T-helper 2 cell (primary cell): ENCODE measurements at places on chromosomes 7 and 10.

DNA sequence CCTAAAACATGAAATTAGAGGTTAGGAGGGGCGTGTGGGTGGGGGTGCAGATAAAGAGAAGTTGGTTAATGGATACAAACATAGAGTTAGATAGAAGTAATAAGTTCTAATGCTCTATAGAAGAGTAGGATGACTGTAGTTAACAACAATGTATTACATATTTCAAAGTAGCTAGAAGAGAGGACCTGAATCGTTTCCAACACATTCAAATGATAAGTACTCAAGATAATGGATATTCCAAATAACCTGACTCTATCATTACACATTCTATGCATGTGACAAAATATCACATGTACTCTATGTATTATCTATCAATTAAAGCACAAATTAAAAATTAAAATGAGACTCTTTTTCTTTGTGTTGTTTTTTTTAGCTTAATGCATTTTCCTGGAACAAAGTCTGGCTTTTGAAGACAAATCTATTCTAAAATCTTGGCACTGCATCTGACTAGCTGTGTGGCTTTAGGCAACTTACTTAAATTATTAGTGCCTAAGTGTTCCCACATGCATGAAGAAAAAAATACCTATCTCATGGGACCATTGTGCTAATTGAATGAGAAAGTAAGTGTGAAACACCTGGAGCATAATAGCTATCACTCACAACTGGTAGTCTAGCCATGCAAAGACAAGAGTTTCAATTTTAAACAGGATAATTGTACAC, 75.7 kb downstream of the SEMA3C start:
- no peak for DNase-seq

DNA sequence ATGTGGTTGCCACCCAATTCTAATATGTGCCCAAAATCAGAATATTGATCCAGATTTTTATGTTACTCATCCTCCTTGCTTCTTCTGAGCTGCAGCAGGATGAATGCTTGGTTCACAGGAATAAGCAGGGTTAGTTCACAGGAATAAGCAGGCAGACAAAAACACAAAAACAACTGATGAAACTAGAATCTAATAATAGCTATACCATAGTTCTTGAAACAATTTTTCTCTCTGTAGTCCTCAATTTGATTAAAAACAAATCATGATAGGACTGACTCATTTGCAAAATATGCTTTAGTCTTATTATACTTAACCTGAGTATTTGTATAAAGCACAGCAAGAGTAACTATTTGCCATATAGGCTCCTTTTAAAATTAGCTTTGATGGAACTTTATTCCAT, 24.4 kb upstream of the ARHGAP12 start:
- no peak for DNase-seq

DNA sequence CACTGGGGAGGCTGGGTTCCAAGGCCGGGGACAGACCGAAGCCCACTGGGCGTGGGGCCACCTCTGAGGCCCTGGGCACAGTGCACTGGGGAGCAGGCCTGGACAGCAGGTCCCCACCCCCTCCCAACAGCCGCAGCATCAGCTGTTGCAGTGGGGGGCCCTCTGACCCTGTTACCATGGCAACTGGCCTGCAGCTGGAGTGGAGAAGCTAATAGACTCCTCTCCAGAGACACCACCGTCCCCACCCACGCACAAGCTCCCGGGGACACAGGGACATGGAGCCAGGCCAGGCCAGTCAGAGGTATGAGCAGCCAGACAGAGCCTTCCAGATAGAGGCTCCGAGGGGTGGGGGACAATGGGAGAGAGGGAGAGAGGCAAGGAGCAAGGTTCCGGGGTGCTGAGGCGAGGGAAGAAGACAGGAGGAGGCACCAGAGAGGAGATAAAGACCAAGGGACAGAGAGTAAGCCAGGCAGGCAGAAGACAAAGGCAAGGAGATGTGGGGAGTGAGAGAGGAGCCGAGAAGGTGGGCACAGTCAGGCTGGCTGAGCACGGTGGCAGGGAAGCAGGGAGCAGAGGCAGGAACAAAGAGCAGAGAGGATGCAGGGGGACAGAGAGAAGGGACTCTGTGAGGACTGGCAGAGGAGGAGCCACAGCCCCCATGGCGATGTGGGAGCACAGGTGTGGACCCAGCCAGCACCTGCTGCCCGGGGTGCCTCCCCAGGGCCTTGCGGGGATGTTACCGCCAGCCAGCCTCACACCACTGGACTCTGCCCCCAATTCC, 6.7 kb downstream of the KCNH2 start:
- DNase-seq: no peak

GRCh38 chr10:94194256-94194655, 168.5 kb downstream of the NOC3L start:
- DNase-seq: no peak

- no peak for DNase-seq
Measured at GRCh38 chr7:89029864-89030263, 234.3 kb upstream of the TEX47 start.

DNA sequence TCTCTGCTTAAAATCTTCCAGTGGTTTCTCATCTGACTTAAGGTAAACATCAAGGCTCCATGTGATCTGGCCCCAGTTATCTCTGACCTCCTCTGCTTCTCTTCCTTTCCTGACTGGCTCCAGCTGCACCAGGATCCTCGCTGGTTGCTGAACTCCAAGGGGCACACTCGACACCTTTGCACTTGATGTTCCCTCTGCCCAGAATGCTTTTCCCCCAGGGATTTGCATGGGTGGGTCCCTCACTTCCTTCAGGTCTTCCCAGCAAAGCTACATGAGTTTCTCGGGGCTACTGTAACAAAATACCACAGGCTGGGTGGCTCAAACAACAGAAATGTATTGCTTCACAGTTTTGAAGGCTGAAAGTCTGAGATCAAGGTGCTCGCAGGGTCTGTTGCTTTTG, 166.0 kb upstream of the CDCA7L start:
- no peak for DNase-seq

DNA sequence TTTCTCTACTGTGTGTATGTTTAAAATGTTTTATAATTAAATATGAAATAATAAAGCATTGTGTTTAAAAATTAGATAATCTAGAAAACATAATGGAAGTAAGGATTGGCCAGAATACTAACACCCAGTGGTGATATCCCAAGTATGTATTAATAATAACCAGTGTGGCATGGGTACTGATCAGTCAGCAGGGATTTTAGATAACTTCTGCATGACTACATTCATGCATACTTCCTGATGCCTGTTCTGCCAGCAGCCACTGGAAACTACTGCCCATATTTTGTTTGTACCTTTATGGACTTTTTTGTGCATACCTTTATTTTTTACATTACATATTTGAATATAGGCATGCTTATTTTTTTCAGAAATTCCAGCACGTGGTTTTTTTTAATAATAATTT, 156.6 kb upstream of the TMEM196 start:
- no peak for DNase-seq

DNA sequence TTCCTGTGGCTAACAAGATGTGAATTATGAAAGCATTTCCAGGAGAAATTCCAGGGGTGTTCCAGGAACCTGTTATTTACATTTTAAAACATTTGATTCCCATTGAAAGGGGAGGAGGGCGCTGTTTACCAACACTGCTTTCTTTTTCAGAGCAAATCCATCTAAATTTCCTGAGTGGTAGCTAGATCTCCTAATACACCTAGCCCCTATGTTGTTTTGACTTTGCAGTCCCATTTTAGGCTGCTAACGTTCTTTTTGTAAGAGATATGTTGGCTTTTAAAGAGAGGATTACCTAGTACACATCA, 130.8 kb downstream of the TCF7L2 start:
- DNase-seq: no peak

DNA sequence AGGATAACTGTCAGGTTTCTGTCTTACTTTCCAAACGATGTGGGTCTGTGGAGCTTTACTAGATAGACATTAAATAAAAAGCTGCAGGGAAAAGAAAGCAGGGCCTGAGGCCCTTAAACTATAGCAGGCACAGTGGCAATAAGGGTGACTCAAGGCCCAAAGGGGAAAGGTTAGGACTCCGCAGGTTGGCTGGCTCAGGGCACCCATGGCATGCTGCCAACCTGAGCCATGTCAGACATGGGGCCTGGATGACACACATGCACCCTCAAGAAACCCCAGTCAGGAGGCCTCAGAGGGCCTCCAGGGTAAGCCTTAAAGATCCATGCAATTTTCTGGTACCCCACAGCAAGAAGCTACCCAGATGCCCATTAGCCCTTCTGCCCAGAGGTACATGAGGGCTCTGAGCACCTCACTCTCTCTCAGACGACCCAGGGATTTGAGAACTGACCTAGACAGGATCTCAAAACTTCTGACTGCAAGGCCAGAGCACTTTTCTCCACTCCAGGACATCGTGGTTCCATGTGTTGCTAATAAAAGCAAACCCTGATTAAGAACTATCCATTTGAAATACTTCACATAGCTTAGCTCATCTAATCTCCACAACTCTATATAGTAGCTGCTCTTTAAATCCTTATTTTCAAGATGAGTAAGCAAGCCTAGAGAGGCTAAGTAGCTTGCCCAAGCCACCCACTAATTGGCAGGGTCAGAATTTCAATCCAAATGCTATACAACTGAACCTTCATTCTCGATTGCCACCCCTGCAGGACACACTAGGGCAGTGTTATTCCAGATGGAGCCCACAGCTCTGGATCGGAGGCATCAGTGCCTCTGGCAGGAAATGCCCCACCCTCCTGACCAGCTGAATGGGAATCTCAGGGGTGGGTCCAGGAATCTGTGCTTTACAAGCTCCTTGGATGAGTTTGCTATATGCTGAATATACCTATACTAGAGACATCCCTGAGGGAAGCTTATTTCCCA, 132.5 kb upstream of the EFCAB10 start:
- no peak for DNase-seq

- no peak for DNase-seq
Measured at GRCh38 chr7:66696774-66697191, 43.8 kb upstream of the RABGEF1 start.

- no peak for DNase-seq
Measured at GRCh38 chr7:77917500-77918262, 119.1 kb downstream of the PHTF2 start.
